Activated naive CD4-positive, alpha-beta T cell treated with anti-CD3 and anti-CD28 coated beads for 36 hours (primary cell): ENCODE measurements at places on chromosomes 12 and 14.

DNA sequence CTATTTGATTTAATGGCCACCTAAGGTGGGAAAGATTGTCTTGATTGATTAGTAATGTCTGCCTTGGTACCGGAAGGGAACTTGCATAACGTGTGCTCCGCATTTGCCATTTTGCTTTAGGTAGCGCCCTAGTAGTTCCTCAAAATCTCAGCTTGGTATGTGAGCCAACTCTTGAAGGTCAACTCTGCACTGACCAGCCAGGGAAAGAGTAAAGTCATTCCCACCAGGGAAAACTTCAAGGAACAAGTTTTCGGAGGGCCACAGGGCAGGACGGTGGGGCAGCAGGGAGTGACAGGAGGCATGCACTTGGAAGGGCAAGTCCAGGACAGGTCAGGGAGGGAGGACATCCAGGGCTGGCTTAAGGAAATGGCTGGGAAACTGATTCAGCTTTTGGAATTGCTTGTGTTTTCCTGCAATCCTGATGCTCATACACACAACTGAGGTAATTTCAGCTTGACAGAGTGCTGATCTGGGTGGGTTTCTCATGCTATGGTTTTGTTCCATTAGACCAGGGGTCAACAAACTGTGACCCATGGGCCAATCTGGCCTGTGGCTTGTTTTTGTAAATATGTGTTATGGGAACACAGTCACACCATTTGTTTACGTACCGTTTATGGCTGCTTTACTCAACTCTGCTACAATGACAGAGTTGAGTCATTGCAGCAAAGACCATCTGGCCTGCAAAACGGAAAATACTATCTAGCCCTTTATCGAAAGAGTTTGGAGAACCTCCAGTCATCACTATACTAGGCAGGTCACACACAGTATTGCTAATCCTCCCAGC, 184.5 kb downstream of the RBM19 start:
- no peak for DNase-seq

DNA sequence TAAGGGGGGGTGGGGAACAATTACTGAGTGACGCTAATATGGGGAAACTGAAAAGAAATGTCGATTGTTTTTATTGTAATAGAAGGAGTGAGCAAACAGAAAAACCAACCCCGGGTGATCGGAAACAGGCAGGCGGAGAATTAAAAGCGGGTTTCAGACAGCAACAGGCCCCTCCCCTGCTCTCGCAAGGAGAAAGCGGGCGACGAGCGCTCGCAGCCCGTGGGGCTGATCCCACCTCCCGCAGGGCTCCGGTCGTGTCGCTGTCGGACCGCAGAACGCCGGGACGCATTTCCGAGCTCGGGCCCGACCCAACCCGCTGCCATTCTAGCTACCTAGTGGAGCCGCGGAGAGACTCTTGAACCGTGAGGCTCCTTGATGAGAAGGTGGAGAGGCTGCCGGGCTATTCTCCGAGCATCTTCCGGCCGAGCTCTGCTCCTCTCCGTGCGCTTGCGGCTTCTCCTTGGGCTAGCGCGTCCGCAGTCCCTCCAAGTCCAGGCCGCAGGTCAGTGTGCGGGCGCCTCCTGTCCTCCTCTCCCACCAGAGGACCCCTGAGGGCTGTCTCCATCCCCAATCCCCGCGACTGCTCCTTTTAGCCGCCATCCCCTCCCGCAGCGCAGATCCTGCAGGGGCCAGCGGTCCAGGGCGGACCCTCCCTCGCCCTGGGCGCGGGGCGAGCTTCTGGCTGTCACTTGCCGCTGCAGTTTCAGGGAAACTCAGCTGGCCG, 4.1 kb upstream of the PAX9 start:
- no peak for DNase-seq

- no peak for DNase-seq
Measured at GRCh38 chr12:49549735-49550692, 11.2 kb downstream of the KCNH3 start.

- DNase-seq: no peak
Measured at GRCh38 chr12:2856051-2856450, 788 bp downstream of the TEX52 start.

DNA sequence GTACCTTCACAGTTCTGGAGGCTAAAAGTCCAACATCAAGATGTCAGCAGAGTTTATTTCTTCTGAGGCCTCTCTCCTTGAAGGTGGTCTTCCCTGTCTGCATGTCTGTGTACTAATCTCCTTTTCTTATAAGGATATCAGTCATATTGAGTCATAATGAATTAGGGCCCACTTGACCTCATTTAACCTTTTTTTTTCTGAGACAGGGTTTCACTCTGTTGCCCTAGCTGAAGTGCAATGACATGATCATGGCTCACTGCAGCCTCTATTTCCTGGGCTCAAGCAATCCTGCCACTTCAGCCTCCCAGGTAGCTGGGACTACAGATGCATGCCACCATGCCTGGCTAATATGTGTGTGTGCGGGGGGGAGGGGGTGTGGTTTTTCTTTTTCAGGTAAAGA, 41.7 kb downstream of the PPM1H start:
- DNase-seq: no peak

- DNase-seq: no peak
Measured at GRCh38 chr12:108270849-108271143, 68.3 kb downstream of the CMKLR1 start.

GRCh38 chr14:36485773-36486172, 34.3 kb downstream of the NKX2-1 start:
- DNase-seq: no peak

- no peak for DNase-seq
Measured at GRCh38 chr14:20294636-20295035, 11.1 kb downstream of the TTC5 start.

DNA sequence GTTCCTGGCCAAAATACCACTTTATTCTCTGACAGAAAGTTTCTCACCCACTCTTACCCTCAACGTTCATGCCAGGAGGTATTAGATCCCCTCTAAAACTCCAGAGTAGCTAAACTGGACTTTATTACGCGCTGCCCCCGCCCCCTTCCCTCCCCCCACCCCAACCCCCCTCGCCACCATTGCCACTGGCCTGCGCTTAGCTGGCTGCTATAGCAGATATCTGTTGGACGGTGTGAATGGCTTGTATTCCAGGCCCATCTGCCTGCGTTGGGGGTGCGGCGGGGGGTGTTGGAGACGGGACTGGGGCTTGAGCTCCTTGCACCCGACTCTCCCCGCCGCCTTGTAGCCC, 564 bp upstream of the THTPA start:
- DNase-seq: no peak

DNA sequence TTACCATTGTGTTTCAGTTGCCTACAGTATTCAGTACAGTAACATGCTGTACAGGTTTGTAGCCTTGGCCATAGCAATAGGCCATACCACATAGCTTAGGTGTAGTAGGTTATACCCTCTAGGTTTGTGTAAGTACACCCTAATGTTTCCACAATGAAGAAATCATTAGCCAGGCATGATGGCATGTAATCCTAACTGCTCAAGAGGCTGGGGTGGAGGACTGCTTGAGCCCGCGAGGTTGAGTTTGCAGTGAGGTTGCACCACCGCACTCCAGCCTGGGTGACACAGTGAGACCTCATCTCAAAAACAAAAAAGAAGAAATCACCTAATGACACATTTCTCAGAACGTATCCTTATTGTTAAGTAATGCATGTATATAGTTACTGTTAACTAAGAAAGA, 63.2 kb upstream of the KTN1 start:
- DNase-seq: no peak

DNA sequence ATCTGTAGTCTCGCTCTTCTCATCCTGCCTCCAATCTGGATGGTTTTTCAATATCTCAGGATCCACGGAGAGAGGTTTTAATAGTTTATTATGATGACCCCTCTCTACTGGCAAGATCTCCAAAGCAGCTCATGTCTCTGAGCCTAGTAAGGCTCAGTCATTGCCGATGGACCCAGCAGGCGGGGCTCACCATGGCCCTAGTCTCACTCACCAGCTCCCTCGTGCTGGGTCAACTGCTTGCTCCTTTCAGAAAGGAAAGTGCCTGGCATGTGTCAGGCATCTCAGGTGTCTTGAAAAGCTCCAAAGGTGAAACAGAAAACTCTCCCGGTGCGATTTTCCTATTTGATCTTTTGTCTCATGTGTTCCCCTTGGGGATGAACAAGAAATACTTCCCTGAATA, 179.0 kb downstream of the CALM1 start:
- DNase-seq: no peak

DNA sequence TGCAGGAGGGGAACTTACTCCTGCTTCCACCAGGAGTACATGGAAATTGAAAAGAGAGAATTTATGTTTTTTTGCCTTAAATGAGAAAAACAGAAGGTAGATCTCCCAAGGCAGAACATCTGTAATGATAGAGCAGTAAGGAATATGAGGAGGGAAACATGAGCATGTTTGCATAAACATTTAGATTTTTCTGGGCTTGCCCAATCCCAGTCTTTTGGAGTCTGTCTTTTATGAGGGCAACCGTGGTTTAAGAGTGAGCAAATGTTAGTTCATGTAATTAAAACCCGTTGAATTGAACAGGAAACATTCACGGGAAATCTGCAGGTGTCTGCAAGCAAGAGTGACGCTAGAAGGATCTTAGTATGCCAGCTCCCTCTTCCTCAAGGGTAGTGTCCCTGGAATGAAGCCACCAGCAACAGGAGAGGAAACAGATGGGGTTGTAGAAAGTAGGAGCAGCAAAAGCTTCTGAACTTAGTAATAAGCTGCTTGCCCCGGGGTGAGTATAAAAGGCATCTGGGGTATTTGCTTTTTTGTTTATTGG, 79.3 kb downstream of the ARF6 start:
- peak; percentile 34 for DNase-seq

- DNase-seq: no peak
Measured at GRCh38 chr14:75614179-75614578, 35.8 kb downstream of the FLVCR2 start.

DNA sequence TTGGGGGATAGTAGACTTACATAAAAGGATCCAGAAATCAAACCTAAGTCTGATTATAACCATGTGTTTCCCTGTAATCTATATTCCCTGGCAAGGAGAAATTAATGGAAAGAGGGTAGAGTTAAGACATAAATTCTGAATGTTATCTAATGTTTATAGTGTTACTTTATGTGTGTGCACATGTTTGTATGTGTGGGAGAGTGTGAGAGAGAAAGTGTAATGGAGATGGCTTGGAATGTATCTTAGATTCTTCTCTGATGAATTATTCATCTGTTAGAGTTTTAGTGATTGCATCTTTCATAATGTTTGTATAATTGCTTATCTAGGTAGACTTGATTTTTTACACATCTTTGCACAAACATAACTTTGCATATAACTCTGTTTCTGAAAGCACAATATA, 490.9 kb downstream of the FLRT2 start:
- DNase-seq: no peak

GRCh38 chr14:95483309-95484165, 32.9 kb downstream of the SYNE3 start:
- DNase-seq: no peak

DNA sequence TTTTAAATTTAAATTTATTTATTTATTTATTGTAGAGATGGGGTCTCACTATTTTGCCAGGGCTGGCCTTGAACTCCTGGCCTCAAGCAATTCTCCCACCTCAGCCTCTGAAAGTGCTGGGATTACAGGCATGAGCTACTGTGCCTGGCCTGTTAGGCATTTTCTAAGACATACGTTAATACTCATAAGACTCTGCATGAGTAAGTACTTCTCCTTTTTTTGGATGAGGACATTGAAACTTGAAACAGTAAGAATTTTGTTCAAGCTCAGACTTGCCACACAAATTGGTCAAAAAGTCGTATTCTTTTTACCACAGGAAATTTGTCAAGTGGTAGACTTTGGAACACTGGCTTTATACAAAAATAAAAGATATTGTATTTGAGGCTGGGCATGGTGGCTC, 187.4 kb upstream of the RASSF8 start:
- DNase-seq: no peak

DNA sequence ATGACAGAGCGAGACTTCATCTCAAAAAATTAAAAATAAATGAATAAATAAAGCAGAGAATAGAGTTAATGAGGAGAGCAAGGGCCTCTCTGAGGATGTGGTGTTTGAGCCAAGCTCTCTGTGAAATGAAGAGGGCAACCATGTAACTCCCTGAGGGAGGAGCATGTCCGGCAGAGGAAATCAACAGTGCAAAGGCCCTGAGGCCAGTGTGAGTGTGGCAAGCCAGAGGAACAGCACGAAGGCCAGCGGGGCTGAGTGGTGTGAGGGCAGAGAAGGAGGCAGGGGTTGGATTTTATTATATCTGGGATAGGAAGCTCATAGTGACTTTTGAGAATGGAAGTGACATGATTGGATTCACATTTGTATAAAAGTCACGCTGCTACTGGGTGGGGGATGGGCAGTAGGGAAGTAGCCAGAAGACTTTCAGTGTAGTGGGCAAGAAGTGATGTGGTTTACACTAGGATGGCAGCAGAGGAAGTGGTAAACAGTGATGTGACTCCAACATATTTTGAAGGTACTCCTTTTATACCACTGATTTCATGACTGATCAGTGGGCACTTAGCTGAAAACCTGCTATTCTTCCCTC, 10.3 kb upstream of the LRP1-AS start:
- DNase-seq: no peak

DNA sequence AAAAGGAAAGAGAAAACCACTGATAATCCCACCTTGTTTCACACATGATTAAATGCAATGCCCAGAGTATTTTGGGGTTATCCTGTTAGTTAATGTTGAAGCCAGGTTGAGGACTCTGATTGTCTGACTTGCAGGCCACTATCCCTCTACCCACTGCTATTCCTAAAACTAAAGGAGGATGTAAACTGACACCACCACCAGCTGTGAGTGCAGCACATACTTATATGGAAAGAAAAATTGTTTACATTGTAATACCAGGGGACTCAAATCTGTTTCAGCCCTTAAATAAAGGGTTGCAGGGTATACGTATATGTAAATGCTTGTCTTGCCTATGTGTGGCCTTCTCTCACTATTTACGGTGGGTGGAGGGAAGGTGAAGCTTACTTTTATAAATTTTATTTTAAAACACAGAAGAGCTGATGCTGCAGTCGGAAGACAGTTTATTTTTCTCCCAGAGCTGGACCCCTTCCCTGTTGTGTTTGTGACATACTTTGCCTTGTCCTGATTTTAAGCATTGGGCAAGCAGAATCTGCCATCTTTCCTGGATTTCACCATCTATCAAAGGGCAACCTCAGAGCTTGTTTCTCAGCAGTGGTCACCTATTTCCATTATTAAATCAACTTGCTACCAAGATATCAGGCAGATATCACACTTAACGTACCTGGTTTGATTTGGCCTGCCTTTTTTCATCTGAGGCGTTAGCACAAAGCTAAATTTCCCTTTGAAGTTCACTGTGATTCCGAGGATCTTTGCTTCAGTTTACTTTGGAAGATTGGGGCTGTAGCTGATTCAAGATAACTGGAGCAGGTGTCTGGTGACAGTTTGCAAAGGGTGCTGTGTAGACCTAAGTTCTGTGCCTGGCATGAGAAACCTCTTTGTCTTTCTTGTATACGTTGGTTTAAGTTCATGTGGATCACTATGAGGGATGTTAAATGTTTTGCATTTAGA, 25.2 kb downstream of the DAAM1 start:
- no peak for DNase-seq

- peak; percentile 26 for DNase-seq
Measured at GRCh38 chr12:49706351-49707127, 666 bp downstream of the FMNL3 start.

DNA sequence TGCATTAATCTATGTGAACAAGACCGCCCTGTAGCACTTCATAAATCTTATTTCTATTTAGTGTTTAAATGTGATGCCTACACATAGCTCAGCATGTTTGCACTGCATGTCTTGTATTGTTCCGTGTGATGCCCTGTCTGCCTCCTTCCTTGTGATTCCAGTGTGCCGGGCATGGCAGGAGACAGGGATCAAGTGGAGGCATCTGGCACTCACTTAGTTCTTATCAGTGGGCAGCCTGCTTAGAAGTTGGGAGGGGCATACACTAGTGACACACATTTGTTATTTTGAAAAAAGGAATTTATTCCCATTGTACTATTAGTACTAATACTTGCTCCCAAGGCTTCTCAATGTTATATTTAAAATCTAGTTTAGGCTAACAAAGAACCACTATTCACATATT, 176.4 kb downstream of the KCNA5 start:
- DNase-seq: no peak
